ENCODE measurements at places on chromosomes 6 and 20. TPM values are rescaled to one million over a fixed set of nuclear protein-coding genes. Genes with fewer than 3 reads are reported as not detected.

GRCh38 chr6:116314218-116314617 is 34.5 kb upstream of the TSPYL1 start:
- no peak for DNase-seq

- DNase-seq: no peak
Observed at GRCh38 chr6:25629198-25629576, 22.8 kb upstream of the SCGN start.

DNA sequence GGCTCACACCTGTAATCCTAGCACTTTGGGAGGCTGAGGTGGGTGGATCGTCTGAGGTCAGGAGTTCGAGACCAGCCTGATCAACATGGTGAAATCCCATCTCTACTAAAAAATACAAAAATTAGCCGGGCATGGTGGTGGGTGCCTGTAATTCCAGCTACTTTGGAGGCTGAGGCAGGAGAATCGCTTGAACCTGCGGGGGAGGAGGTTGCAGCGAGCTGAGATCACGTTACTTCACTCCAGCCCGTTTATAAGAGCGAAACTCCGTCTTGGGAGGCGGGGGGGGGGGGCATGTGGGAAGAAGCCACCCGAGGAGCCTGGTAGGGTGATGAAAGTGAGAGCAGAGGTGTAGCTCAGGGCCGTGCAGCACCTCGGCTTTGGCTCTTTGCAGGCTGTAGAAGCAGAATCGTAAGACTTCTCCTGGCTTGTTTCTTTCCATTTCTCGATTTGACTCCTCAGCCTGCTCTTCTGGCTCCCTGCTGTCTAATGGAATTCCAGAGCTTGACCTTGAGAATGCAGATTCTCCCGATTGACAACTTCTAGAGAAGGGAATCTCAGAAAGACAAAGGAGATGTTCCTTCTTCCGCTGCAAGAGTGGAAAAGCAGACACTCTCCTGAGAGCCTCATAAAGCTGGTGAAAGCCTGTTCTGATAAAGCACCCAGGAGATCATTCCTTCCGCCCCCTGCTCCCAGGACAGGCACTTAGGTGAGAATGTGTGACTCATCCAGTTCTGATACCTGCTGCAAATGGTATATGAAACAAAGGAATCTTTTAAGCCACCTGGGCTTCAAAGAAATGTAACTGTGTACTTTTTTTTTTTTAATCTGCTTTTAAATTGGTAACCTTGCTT is 26.0 kb upstream of the PPP1R16B start:
- no peak for DNase-seq

GRCh38 chr6:30013291-30013922 is 47.7 kb upstream of the POLR1H start:
- DNase-seq: no peak

- no peak for DNase-seq
Observed at GRCh38 chr6:2797564-2798031, 32.4 kb downstream of the WRNIP1 start.

HMGN4 gene
- polyA plus RNA-seq: 74.9 TPM

VGLL2 gene
- polyA plus RNA-seq: not detected

RIN2 gene
- polyA plus RNA-seq: 34.1 TPM

Measured in right lung (tissue), 10 donors.